ENCODE measurements at places on chromosomes 5 and 9.

DNA sequence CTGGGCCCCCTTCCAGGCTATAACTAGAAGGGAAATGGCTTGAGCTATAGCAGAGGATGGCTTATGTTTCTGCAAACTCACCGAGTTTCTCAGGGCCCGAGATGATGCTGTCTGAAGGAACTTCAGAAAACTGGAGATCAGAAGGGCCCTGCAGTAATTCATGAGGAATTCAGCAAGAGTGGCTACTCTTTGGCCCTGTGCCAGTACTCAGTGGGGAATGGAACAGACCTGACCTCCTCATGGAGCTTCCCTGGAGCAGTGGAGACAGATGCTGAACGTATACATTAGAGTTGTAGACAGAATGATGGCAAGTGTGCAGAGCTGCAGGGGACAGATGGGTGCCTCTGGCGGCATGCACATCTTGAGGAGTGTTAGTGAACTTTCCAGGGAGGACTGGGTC, 17.3 kb upstream of the SMIM32 start:
- DNase-seq, result no peak

DNA sequence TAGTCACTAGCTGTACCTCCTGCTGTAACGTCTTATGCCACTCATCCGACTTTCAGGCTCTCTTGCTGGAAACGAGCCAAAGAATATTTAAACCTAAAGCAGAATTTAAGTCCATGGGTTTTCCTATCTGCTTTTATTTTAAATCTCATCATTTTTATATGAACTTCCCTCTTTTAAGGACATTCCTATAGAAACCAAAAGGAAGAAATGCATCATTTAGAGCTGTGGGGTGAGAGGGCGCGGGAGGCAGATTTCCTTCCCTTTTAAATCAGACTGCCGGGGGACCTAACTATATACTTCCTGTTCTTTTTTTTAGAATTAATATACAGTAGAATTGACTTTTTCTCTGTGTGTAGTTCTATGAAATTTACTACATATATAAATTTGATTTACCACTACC, 468.8 kb downstream of the BNC2 start:
- no peak for DNase-seq

DNA sequence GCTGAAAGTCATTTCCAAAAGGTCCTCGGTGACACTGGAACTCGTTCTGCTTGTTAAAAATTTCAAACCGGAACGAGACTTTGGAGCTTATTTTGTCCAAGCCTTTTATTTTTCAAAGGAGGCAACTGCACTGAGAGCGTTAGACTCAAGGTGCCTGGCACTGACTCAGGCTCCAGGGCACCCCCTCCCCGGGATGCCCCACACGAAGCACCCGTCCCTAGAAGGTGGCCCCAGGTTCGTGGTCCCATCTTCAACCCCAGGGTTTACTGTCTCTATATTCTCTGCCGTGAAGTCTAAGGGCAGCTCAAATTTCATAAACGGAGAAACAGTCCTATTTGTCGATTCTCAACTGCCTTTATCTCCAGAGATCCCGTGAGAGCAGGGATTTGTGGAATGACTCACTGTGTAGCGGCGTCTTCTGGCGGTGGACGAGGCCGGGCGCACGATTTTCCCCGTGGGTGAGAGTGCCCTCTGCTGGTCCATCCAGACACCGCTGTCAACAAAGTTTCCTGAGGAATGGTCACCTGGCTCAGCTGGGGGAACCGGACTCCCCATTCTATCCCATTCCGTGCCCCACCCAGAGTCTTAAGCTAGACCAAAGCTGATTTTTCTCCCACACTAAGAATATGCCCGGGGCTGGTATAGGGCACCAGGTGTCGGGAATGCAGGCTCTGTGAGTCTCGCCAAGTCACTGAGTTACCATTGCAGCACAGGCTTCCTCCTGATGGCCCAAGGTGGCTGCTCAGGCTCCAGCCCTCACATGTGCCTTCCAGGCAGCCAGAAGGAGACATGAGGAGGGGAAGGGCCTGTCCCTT, 27.1 kb upstream of the SLC6A19 start:
- DNase-seq, result peak; percentile 76

DNA sequence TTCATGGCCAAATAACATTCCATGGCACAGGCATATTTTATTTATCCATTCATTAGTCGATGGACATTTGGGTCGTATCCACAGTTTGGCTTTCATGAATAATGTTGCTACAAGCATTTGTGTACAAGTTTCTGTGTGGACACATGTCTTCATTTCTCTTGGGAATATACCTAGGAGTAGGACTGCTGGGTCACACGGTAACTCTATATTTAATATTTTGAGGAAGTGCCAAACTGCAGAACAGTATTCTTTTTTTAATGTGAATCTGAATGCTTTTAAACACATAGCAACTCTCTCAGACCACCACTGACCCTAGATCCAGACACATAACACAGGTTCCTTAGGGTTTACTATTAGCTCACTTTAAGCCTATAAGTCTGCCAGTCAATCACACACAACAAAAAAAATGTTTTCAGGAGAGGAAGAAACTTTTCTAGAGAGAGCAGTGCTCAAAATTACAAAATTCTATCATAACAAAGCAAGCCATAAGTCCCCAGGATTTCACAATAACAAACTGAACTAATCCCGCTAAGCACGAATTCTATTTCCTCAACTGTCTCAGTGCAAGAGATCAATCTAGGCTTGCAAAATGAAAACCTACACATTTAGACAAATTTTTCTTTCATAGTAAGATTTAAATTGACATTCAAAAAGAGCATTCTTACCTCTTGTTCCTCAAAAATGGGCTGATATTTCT, 41.8 kb upstream of the GABBR2 start:
- DNase-seq, result no peak

DNA sequence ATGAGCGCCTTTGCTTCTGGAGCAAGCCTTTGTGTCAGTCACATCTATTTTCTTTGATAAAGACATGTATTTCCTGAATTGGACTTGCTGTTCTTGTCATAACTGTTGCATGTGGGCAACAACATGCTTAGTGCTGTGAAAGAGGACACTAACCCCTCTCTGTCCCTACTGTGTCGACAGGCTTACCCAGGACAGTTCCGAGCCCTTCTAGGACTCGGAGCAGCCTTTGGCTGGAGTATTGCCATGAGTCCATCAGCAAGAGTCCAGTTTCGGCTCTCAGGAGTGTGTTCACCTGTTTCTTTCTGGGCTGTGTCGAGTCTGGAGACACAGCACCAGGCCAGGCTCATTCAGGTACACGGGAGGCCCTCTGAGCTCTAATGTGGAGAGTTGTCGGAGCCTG, 36.1 kb upstream of the PHF2 start:
- no peak for DNase-seq

DNA sequence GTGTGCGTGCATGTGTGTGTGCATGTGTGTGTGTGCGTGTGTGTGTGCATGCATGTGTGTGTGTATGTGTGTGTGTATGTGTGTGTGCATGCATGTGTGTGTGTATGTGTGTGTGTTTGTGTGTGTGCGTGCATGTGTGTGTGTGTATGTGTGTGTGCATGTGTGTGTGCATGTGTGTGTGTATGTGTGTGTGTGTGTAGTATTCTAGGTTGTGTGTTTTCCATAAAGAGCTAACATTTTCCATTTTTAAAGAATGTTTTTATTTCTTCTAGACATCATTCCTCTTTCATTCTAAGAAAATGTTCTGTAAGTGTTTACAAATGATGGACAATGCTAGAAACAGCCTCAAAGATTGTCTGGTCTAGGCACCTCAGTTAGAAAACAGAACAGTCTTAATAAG, 15.6 kb downstream of the ENTREP1 start:
- no peak for DNase-seq

DNA sequence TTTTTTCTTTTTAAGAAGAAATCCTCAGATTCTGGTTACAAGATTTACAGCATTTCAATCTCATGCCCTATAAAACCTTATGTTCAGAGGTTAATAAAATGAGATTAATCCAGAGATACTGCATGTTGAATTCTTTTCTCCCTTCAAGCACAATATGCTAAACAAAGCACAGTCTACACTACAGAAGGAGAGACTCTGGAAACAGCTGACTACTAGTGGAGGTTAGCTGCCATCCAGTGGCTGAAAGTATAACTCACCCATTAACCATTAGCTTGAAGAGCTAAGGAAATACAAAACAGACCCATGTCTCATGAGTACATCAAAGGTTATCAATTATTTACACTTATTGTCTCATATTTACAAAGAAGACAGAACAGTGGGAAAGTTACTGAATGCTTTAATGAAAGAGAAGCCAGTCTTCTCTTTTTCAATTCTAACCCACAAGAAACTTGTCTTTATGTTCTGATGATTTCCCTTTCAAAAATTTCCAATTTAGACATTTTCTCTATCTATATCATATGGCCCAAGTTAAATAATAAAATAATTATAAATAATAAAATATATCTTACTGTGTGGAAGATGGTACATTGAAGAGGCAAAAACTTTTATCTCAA, 12.7 kb upstream of the DNAH5 start:
- peak; percentile 33 for DNase-seq

DNA sequence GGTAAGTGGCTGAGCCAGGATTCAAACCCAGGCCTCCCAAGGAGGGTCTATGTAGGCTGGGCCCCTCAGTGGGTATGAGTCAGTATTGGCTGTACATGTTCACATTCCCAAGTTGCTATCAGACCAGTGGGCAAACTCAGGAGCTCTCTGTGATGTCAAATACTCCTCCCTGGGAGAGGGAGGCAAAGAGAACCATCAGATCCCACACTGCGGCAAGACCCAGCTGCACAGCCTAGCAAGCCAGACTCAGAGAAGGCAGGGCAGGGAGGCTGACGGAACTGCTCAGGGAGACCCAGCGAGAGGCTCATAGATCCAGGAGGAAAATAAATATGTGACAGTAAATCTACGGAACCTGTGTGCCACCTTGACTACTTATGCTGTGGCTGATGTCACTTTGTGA, 42.6 kb upstream of the SAP30L start:
- DNase-seq, result no peak

- DNase-seq, result no peak
Measured at GRCh38 chr5:168364750-168365550, 73.5 kb downstream of the WWC1 start.

GRCh38 chr9:88992556-88992955, 1.3 kb downstream of the S1PR3 start:
- no peak for DNase-seq

- DNase-seq, result no peak
Measured at GRCh38 chr5:139443831-139444453, 4.6 kb upstream of the DNAJC18 start.

- no peak for DNase-seq
Measured at GRCh38 chr9:9998491-9999287, 614.1 kb downstream of the PTPRD start.

DNA sequence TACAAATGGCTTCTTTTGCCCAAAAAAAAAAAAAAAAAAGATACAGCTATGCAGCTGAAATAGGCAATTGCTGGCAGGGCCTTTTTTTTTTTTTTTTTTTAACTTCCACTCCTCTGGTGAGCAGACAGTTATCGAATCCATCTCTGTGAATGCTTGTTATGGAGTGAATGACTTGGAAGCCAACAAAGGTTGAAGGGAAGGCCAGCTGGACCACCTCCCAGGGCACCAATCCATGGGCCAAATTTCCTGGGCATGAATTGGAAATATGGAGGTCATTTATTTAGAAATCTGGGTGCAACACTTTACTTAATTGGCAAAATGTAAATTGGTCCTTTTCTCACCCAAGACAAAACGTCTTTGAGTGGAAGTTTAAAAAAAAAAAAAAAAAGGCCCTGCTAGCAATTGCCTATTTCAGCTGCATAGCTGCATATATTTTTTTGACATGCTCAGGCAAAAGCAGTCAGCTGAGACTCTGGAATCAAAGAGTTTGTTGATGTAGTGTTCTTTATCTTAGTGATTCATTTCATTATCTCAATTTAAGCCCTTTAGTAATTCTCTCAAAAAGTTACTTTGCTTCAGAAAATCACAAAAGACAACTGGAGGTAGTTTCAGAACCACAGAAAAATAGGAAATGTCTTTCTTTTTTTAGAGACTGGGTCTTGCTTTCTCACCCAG, 392.2 kb upstream of the KLF4 start:
- DNase-seq, result no peak

DNA sequence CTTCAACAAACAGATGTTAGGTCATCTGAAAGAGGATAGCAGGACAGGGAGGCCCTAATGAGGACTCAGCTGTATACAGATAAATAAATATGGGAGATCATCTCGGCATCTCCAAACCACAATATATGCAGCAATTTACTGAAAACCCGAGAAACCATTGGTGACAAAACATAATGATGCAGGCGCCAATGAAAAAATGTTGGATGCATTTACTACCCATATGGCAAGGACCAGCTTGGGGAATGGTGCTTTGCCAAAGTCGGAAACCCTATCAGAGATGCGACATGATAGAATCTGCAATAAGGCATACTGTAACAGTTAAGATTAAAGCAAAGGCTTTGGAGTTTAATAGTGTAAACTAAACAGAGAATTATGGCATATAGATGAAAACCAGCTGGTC, 92.0 kb downstream of the SNCAIP start:
- DNase-seq, result no peak

DNA sequence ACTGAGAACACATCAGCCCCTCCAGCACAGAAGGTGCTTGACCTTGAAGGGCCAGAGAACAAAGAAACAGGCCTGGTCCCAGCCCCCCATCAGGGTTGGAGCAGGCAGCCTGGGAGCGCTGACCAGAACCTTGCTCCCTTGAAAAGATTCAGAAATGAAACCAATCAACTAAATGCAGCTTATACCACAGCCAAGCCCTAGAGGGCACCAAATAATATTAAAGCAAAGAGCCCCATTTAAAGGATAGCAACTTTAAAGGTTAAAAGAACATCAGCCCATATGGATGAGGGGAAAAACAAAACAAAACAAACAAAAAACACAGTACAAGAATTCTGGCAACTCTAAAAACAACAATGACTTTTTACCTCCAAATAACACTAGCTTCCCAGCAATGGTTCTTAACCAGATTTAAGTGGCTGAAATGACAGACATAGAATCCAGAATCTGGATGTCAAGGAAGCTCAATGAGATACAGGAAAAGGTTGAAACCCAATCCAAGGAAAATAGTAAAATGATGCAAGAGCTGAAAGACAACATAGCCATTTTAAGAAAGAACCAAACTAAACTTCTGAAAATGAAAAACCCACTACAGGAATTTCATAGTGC, 471.9 kb downstream of the MTRR start:
- DNase-seq, result peak; percentile 9

GRCh38 chr5:142253938-142254337, 70.9 kb downstream of the SPRY4 start:
- no peak for DNase-seq

- DNase-seq, result no peak
Measured at GRCh38 chr5:129172580-129172979, 78.0 kb downstream of the ISOC1 start.

DNA sequence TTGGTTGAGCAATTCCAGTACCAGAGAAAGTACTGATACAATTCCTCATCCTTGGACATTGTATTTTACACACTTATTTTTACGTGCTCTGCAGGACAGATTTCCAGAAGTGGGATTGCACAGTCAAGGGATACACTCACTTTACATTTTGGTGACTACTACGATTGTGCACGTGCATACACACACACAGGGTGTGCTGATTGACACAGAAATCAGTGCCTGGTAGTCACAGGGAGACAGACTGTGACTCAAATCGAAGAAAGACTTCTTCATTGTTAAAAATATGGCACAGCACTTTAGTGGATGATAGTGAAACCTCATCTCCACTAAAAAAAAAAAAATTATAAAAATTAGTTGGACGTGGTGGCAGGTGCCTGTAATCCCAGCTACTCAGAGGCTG, 1.5 kb downstream of the GARIN3 start:
- DNase-seq, result no peak

- peak; percentile 41 for DNase-seq
Measured at GRCh38 chr9:4939118-4939561, 45.9 kb upstream of the JAK2 start.

All from GM20000 (cell line).